ENCODE measurements at places on chromosomes 6 and 20. TPM values are rescaled to one million over a fixed set of nuclear protein-coding genes. Genes with fewer than 3 reads are reported as not detected.

SAMD5 gene
- 0.29 TPM for total RNA-seq

NRN1 gene
- not detected for total RNA-seq

CPXM1 gene
- 69.0 TPM for total RNA-seq

ULBP3 gene
- total RNA-seq = 5.8 TPM

TAF8 gene
- 32.9 TPM for total RNA-seq

PSMF1 gene
- 93.9 TPM for total RNA-seq

ADGRF1 gene
- total RNA-seq = not detected

MCCD1 gene
- total RNA-seq = not detected

KCNS1 gene
- 0.99 TPM for total RNA-seq

GRM1 gene
- 0.07 TPM for total RNA-seq

ALDH5A1 gene
- total RNA-seq = 5.2 TPM

CD109 gene
- 3.3 TPM for total RNA-seq

TBX18 gene
- total RNA-seq = not detected

- DNase-seq = peak; percentile 61
Measured at GRCh38 chr6:163554663-163555062, 140.1 kb downstream of the QKI start.

DNA sequence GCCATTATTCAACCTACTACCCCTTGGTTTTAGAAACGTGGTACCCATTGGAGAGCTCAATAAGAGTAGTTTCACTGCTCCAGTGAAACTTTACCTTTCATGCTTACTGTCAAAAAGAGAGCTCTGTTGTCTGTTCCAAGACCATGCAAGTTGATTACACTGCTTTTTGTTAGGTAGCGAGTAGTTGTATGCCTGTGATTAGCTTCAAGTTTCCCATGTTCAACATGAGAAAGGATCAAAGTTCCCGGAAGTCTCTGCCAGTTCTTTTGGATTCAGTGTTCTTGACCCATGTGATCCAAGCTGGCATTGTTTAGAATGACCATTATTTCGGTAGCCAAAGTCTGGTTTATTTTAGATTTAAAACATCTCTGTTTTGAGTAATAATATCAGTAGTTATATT is 107.1 kb downstream of the ZFAND3 start:
- DNase-seq = no peak

DNA sequence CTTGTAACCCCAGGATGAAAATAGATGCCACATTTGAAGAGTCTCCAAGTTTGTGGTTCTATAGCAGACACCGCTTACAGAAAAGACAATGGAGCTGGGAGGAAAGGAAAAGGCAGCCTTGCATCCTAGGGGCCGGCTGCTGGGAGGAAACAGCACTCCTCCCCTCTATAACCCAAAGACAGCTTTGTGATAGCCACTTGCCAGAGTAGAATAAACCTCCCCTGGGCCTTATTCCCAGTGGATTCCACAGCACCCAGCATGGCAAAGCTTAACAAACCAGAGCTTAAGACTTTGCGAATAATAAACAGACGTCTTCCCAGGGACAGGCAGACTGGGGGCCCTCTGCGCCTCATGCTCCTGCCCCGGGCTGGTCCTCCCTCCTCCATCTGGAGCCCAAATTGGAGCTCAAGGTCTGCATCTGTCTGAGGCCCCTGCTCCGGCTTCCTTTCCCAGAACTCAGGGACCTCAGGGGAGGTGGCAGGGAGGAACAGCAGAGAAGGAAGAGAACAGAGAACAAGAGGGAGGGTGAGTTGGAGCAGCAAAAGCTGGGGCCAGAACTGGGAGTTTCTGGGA is 8.8 kb upstream of the TAF8 start:
- no peak for DNase-seq

DNA sequence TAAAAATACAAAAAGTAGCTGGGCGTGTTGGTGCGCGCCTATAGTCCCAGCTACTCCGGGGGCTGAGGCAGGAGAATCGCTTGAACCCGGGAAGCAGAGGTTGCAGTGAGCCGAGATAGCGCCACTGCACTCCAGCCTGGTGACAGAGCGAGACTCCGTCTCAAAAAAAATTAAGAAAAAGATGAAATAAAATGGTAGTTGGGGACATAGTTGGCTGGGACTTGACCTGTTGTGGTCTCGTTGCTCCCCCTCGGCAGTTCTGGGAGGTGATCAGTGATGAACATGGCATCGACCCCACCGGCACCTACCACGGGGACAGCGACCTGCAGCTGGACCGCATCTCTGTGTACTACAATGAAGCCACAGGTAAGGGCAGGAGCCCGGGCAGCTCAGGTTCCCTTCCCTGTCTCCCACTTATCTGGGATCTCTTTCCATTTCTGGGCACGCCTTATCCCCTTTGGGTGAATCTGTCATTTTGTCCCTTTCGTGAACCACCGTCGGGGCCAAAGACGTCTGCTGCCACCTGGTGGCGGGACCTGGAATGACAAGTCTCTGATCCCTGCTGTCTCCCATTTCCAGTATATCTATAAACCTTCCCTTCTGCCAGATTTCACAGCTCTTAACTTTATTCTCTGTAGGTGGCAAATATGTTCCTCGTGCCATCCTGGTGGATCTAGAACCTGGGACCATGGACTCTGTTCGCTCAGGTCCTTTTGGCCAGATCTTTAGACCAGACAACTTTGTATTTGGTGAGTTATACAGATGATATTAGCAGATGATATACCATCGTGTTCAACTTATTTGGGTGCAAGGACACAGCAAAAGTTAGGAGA is 2.3 kb downstream of the TUBB start:
- DNase-seq = peak; percentile 77

- no peak for DNase-seq
Measured at GRCh38 chr6:85115876-85116275, 334.0 kb upstream of the NT5E start.

GRCh38 chr6:157885876-157886275 is 62.8 kb downstream of the SNX9 start:
- DNase-seq = no peak

DNA sequence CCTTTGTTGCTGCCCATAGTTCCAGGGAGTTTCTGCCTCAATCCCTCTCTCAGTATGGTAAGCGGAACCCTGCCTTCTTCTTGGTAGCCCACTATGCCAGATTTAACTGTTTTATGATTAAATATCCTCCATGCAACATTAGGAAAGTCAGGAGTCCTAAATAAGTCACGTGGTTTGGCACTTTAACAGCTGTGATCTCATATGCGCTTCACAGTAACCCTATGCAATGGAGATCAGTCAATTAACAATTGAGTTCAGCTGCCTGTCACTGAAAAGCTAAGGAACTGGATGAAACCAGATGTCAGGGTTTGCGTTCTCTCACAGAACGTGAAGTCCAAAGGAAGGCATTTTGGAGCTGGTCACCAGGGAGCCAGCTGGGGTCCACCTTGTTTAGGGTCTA is 81.6 kb downstream of the PSMB1 start:
- DNase-seq = no peak

- DNase-seq = no peak
Measured at GRCh38 chr6:158767709-158768108, 51.5 kb downstream of the EZR start.

GRCh38 chr20:59614714-59615113 is 10.4 kb downstream of the PHACTR3 start:
- no peak for DNase-seq

DNA sequence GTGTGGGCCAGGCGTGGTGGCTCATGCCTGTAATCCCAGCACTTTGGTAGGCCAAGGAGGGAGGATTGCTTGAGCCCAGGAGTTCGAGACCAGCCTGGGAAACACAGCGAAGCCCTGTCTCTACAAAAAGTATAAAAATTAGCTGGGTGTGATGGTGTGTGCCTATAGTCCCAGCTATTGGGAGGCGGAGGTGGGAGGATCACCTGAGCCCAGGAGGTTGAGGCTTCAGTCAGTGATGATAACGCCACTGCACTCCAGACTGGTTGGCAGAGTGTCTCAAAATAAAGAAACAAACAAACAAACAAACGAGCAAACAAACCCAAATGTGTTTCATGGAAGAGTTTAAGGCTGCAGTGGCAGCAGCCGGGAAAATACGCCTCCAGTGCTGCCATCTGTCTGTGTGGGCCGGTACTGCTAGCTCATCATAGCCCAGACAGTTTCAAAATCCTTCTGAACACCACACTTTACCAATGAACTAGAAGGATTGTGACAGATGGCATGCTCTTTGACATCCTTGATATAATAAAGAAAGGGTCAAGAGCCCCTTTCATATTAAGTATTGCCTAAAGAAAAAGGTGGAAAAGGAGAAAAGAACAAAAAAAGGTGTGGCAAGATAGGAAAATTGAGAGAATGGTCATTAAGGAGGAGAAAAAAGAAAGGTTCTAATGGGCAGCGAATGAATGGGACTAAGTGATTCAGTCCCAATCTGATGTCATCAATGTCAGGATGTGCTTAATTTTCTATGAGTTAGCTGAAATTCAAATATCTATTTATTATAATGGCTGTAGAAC is 298.6 kb downstream of the SYNE1 start:
- peak; percentile 45 for DNase-seq

GRCh38 chr20:49569411-49570115 is 1.6 kb upstream of the PTGIS start:
- no peak for DNase-seq

- DNase-seq = no peak
Measured at GRCh38 chr6:93183531-93183972, 235.8 kb downstream of the EPHA7 start.

DNA sequence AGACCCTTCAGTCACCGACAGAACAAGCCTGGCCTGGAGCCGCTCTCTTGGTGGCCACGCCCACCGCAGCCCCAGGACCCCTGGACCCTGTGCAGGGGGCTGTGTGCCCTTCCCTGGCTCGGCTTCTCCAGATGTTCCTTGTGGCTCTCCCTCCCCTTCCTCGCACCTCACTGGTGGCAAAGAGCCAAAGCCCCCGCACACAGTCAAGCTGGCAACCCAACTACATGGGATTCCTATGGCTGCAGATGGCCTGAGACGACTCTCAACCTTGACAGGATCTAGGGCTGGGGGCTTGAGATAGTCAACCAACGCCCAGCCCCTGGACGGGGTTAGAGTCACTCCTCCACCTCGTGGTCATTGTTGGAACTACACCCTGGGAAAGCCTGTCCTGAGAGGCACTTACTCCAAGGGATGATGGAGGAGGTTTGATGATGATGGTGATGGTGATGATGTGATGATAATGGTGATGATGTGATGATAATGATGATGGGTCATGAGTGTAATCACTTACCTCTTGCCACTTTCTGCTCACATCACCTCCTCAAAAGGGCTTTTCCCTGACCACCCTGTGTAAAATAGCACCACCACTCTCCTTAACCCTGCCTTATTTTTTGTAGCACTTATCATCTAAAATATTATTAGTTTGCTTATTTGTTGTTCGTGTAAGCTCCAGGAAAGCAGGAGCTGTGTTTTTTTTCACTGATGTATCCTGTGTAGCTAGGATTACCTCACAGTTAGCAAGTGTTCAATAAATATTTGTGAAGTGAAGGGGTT is 278.4 kb downstream of the LRFN2 start:
- DNase-seq = peak; percentile 86

DNA sequence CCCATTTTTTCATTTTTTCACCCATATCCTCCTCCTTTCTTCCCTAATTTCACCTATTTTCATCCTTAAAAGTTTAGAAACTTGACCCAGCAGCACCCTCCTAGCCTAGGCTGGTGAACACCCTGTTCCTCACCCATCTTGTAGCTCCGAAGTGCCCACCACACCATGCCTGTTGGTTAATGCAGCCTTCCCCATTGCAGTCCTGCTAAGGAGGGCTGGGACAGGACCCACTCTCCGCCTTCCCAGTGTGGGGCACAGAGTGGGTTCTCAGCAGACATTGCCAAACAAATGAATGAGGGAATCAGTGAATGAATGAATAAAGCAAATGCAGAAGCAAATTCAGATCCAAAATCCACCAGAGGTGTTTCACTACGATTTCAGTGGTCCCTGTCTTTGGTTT is 45.7 kb downstream of the CTCFL start:
- no peak for DNase-seq

GRCh38 chr20:7437311-7437710 is 502.9 kb downstream of the HAO1 start:
- DNase-seq = no peak
